ENCODE measurements at places on chromosomes 3 and 15. TPM values are rescaled to one million over a fixed set of nuclear protein-coding genes. Genes with fewer than 3 reads are reported as not detected.

Gene FGF7
- 2.0 TPM for total RNA-seq

DNA sequence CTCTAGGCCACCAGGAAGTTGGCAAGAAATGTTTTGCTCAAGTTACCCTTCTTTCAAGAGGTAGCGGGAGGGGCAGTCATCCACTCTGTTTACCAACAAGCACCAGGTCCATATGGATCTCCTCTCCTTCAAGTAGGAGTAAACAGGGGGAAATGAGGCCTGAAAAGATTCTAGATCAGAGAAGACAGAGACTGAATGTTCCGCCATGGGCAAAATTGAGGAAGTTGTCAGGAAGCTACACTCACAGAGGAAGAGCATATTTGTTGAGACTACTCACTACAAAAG lies 81.6 kb downstream of the KLF15 start:
- no peak for ATAC-seq

Gene ELL3
- 12.7 TPM for total RNA-seq

GRCh38 chr3:64901522-64901885 lies 213.7 kb upstream of the ADAMTS9 start:
- no peak for ATAC-seq

- ATAC-seq: no peak
These were observed 277.5 kb upstream of the TBL1XR1 start for GRCh38 chr3:177474652-177475355.

GRCh38 chr3:100043271-100043670 lies 71.0 kb downstream of the FILIP1L start:
- ATAC-seq: no peak

- ATAC-seq: peak; percentile 64
These were observed 11.4 kb downstream of the MYO5C start for GRCh38 chr15:52284164-52284563.

Gene USP19
- total RNA-seq: 36.2 TPM

- no peak for ATAC-seq
These were observed 68.2 kb downstream of the ASB7 start for GRCh38 chr15:100670505-100671021.

GRCh38 chr3:126519506-126520455 lies 2.2 kb upstream of the UROC1 start:
- no peak for ATAC-seq

Gene TUSC2
- total RNA-seq: 12.2 TPM

Data from esophagus mucosa (tissue), 1 donor.